Stimulated activated CD4-positive, alpha-beta T cell treated with anti-CD3 and anti-CD28 coated beads, Interleukin-4, amount 100 ng/mL, for 48 hours (primary cell): ENCODE measurements at places on chromosomes 11 and 22.

- no peak for DNase-seq
Measured at GRCh38 chr11:132755934-132756333, 776.4 kb downstream of the OPCML start.

GRCh38 chr11:16367252-16367651 lies 10.9 kb upstream of the SOX6 start:
- no peak for DNase-seq

DNA sequence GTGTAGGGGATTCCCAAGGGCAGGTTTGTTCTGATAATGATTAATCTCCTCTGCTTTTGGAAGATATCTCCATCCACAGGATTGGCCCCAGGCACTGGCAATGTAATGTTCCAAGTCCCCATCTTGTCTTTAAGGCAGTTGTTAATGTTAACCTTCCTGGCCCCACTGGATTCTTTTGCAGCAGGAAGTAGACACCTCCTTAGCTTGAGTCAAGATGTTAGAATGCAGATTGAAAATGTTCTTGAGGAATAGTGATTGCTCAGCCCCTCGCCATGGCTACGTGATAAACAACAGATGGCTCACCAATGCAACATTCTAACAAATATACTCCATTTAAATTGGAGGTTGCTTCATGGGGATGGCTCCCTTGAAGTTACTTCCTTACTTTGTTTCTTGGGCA lies 7.3 kb downstream of the HEPHL1 start:
- no peak for DNase-seq

DNA sequence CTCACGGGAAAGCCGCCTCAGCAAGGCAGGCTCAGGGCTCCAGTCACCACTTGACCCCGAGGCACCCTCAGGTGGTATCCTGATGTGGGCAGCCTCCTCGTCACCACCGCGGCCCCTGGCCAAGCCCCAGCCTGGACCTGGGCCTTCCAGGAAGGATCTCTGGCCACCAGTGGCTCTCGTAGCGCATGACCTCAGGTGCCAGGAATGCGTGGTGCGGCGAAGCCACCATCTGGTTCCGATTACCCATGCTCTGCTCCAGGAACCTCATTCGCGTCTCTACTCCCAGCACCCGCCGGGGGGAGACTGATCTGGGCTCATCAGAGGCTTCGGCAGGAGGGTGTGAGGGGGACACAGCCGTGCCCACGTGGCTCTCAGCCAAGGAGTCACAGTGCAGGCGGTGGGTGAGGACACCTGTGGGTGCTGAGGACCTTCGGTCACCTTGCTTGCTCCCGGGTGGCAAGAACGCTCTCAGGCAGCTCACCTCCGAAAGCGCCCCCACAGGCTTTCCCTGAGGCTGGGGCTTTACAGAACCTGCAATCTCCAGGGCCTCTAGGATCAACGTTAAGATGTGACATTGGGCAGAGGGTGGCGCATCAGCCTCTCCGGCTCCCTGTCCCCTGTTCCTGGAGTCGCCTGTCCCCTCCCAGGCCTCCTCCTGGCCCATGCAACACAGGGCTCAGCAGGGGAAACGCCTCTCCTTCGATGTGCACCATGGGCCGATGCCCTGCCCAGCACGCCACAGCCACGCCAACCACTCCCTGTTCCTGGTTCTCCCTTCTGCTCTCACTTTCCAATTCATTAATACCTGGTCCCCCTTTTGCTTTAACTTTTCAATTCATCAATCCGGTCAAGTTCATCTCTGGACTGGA lies 39.0 kb downstream of the TBX1 start:
- DNase-seq = no peak

GRCh38 chr11:87193756-87194470 lies 156.2 kb downstream of the TMEM135 start:
- no peak for DNase-seq

DNA sequence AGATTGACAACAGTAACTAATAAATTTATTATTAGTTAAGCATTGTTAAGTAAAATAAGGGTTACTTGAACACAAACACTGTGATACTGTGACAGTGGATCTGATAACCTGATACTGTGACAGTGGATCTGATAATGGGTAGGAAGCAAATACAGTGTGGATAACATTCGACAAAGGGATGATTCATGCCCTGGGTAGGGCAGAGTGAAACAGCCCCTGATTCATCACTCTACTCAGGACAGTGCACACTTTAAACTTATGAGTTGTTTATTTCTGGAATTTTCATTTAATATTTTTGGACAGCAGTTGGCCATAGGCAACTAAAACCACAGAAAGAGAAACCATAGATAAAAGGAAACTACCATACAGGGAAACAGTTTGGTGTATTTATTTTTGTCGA lies 60.8 kb upstream of the CTSC start:
- no peak for DNase-seq

DNA sequence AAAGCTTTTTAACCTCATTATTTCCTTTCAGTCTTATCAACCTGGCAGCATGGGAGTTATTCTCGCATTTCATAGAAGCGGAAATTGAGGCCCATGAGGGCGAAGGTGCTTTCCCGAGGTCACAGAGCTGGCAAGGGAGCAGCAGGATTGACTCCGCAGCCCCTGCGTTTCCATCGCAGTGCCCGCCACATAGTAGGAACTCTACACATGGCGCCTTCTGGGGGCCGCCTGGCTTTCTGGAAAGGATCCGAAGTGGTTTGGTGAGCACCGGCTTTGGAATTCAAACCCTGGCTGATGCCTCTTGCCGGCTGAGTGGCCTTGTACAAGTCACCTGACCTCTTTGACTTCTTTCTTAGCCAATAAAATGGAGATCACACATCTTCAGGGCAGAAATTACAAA lies 93.4 kb downstream of the CEP164 start:
- no peak for DNase-seq

GRCh38 chr22:32699001-32699582 lies 102.4 kb upstream of the TIMP3 start:
- no peak for DNase-seq

- DNase-seq = no peak
Measured at GRCh38 chr11:39683288-39683950, 1776.0 kb downstream of the LRRC4C start.

DNA sequence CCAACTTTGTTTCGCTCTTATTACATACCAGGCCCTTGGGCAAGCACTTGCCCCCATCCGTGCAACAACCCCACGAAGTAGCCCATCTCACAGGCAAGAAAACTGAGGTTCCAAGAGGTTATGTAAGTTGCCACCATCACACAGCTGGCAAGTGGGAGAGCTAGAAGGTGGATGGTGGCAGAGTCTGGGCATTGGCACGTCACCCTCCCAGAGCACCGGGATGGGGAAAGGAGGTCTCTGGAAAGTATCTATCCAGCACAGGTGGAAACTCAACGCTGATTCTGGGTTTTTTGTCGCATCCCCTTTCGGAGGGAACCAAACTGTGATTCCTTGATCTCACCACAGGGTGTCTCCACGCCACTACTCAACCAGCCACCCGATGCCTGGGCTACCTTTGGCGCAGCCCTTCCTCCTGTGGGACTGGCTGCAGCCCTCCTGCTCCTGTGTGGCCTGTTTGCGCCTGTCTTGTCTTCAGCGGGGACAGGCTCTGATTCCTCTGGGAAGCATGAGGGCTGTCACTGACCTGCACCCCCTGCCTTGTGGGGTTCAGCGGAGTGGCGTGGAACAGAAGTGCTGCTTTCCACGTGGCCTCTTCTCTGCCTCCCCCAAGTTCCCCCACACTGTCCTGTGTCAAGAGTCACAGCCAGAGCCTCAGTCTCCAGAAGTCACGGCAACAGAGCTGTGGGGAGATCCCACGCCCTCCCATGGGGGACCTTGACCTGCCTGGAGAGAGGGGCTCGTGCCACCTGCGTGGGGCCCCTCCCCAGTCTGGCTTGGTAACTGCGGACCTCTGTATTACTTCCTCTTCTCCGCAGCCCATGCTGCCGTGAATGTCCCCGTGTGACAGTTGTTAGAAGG lies 34.4 kb upstream of the TRIM29 start:
- peak; percentile 38 for DNase-seq

DNA sequence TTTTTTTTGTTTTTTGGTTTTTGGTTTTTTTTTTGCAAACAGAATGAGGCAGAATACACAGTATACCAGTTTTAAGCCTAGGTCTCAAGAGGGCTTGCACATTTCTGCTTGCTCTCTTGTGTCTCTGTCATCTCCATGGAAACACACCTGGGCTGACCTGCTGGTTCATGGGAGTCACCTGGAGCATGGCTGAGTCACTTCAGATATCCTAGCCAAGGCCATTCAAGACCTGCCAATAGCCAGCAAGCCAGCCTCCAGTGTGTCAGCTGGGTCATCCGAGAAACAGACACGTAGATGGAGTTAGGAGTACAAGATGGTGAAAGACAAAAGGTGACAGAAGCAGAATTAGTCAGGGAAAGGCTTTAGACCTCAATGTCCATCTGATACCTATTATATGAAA lies 124.2 kb upstream of the SEZ6L start:
- DNase-seq = no peak

DNA sequence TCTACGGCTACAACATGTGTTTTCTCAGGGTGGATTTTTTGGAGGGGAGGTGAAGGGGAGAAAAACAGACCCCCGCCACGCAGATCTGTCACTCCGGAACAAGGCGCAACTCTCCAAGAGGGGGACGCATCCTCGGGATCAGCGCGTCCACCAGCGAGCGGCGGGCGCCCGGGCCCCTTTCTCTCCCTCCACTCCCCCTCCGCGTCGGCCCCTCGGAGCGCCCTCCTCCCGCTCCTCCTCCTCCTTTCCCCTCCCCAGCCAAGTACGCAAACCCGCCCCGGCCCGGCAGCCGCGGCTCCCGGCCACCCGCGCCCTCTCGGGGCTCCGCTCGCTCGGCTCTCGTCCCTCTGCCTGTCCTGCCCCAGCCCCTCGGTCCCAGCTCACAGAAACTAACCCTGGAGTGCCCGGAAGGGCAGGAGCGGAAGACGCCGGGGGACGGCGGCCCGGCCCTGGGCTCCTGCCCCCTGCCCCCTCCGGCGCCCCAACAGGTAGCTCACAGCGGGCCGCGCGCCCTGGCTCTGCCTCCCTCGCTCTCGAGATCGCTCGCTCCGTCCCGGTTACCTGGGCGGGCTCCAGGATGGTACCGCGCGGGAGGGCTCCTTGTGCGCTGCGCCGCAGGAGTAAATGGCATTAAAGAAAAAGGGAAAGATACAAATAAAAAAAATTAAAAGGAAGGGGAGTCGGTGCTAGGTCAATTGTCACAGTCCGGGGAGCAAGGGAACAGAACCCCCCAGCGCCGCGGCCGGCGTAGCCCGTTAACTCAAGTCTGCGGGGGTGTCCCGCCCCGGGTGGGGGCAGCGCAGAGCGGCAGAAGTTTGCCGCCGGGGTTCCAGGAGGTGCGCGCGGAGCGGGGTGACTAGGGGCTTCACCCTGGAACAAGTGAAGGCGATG lies 131.4 kb upstream of the C11orf58 start:
- no peak for DNase-seq

DNA sequence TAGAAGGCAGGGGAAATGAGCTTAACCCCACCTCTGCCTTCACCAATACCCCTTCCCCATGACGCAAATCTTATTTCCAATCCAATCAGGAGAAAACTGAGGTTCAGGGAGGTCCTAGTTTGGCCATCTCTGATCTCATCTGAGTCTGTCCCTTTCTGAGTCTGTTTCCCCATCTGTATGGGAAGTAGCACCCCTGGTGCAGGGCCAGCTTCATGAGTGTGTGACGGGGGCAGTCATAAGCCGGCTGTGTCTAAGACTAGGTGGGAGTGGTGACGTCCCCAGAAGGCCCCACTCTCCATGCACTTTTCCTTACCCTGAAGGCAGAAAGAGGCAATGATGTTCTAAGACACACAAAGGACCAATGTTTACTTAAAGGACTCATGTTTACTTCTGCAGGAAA lies 72.3 kb downstream of the MN1 start:
- no peak for DNase-seq

GRCh38 chr22:48798281-48799226 lies 1029.1 kb downstream of the BRD1 start:
- no peak for DNase-seq

DNA sequence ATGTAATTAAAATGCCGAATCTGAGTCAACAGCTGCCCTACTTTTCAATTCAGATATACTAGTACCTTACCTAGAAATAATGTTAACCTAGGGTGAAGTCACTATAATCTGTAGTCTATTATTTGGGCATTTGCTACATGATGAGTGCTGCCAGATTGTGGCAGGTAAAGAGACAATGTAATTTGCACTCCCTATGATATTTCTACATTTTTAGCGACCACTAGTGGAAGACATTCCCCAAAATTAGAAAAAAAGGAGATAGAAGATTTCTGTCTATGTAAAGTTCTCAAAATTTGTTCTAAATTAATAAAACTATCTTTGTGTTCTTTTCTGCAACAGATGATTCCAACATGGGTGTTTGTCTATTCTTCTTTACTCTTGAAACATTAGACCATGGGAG lies 14.1 kb downstream of the MS4A1 start:
- no peak for DNase-seq

DNA sequence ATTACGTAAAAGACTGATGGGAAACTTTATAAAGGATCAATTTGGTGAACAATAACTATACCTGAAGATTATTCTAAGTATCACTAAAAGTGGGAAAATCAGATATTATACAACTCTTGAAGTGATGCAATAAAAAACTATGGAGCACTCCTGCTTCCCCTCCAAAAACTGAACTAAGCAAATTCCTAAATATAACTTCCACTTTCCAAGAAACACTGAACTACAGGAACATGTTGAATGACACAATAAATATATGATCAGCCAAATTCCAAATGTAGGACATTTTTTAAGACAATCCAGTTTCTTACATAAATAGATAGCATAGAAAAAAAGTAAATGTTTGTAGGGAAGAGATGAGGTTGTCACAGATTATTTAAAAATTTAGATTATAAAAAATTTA lies 102.1 kb upstream of the APOA1 start:
- DNase-seq = no peak

- DNase-seq = no peak
Measured at GRCh38 chr11:62267576-62267975, 2.4 kb upstream of the SCGB2A2 start.

DNA sequence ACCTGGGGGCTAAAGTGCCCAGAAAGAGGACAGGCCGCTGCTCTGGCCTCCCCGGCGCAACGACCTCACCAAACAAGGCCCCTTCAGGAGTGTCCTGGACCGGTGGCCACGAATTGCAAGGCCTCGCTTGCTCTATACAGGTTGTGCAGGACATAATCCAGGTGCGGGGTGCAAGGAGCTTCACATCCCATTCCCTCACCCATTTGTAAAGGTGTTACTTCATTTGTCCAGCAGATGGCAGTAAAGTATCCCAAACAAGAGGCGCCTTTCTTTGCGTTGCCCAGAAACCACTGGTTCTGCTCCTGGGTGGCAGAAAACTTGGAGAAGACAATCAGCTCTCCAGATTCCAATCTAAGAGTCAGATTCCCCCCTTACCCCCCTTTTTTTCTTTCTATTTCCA lies 35.9 kb upstream of the PRDM11 start:
- no peak for DNase-seq

GRCh38 chr11:69497221-69497787 lies 15.8 kb downstream of the LINC01488 start:
- DNase-seq = no peak
